ENCODE measurements at places on chromosomes 13 and 19. TPM values are rescaled to one million over a fixed set of nuclear protein-coding genes. Genes with fewer than 3 reads are reported as not detected.

Gene EPS8L1
- total RNA-seq = 0.47 TPM

Gene LHB
- not detected for total RNA-seq

Gene CCDC70
- not detected for total RNA-seq

Gene SRRM5
- total RNA-seq = not detected

Gene ATP1A3
- not detected for total RNA-seq

Gene TEX29
- 0.17 TPM for total RNA-seq

Gene DMKN
- total RNA-seq = 6.6 TPM

Gene PRX
- total RNA-seq = 1.9 TPM

Gene SELENOV
- total RNA-seq = not detected
